Stimulated activated CD8-positive, alpha-beta memory T cell treated with anti-CD3 and anti-CD28 coated beads, Interleukin-12 subunit alpha, Interleukin-12 subunit beta, amount 100 ng/mL, for 4 hours (primary cell): ENCODE measurements at places on chromosomes 16 and 17.

- DNase-seq: no peak
These were observed 817.6 kb upstream of the CDH8 start for GRCh38 chr16:62853887-62854286.

- DNase-seq: no peak
These were observed 15.3 kb downstream of the ZZEF1 start for GRCh38 chr17:4127555-4127954.

GRCh38 chr16:88014954-88015805 lies 63.9 kb downstream of the BANP start:
- no peak for DNase-seq

- DNase-seq: no peak
These were observed 8.1 kb downstream of the SLC43A2 start for GRCh38 chr17:1620486-1620885.

- no peak for DNase-seq
These were observed 3.2 kb upstream of the CDH5 start for GRCh38 chr16:66363211-66363777.

DNA sequence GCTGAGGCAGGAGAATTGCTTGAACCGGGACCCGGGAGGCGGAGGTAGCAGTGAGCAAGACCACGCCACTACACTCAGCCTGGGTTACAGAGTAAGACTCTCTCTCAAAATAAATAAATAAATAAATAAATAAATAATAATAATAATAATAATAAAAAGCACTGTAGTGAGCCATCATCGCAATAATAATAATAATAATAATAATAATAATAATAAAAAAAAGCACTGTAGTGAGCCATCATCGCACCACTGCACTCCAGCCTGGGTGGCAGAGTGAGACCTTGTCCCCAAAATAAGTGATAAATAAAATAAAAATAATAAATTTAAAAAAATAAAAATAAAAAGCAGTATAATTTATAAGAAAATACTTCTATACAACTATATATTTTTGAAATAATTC lies 40.3 kb downstream of the SMURF2 start:
- DNase-seq: no peak

DNA sequence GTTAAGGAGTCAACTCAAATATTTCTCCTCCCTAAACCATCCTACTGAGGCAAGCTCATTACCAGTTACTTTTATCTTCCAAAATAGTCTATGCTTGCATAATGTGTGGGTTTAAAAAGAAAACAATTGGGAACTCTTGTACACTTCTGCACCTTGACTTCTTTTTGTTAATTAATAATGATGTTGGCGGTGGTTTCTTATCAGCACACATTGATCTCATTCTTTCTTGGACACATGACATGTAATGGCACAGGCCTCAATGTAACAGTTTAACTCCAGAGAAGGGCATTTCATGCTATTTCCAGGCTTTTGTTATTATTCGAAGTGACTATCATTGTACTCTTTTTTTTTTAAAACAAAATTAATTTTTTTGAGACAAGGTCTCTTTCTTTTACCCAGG lies 7.8 kb downstream of the PLCG2 start:
- no peak for DNase-seq
